Ammon's horn (tissue), 1 donor: ENCODE measurements at places on chromosomes 5 and 9.

DNA sequence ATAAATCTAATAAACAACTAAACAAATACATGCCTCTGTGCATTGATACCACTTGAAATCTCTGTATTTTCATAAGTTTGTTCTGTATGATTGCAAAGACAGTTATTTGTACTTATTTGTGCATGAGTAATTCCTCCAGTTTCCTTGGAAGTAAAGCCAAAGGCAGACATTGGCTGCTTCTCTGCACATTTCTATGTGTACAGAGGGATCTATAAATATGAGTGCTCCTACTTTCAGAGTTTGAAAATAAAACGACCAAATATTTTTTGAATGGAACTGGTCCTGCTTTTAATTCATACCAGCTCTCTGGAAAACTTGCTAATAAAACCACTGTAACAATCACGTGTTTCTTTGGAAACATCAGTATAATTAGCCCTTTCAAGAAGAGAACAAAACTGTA lies 306.5 kb downstream of the MAN2A1 start:
- no peak for DNase-seq

DNA sequence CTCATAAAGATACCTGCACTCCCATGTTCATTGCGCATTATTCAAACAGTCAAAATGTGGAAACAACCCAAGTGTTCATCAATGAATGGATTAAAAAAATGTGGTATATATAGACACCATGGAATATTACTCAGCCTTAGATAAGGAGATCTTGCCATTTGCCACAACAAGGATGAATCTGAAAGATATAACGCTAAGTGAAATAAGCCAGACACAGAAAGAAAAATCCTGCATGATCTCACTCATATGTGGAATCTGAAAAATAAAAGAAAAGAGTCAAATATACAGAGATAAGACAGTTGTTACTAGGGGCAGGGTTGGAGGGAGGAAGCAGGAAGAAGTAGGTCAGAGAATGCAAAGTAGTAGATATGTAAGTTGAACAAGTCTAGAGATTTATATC lies 17.6 kb upstream of the SLIT3 start:
- no peak for DNase-seq

GRCh38 chr9:112731971-112732370 lies 14.1 kb upstream of the INIP start:
- DNase-seq: no peak

GRCh38 chr5:145797336-145797735 lies 37.8 kb downstream of the PRELID2 start:
- DNase-seq: no peak

DNA sequence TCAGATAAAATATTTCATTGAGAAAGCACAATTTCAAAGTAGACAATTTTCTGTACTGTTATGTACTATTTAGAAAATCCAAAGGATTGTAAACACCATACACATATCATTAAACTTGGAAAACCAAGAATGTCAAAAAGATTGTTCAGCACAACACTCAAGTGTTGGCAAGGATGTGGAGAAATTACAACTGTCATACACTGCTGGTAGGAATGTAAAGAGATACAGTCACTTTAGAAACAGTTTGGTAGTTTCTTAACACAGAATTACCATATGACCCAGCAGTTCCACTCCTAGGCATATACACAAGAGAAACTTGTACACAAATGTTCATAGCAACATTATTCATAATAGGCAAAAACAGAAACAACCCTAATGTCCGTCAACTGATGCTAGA lies 71.2 kb downstream of the OR2K2 start:
- DNase-seq: no peak

- DNase-seq: no peak
Measured at GRCh38 chr9:110659891-110660541, 8.6 kb upstream of the MUSK start.

- peak; percentile 72 for DNase-seq
Measured at GRCh38 chr5:179907556-179908324, at the start of gene TBC1D9B. Gene TBC1D9B, minus strand, starts transcription at chr5:179907897. Its CDS starts 76 bp downstream, at chr5:179907821.

GRCh38 chr9:128920381-128921058 lies at the start of gene PHYHD1:
Gene PHYHD1, plus strand, starts transcription at chr9:128920982. Its CDS starts 1,342 bp downstream, at chr9:128922324.
- DNase-seq: peak; percentile 91

- no peak for DNase-seq
Measured at GRCh38 chr9:133512253-133513213, 12.2 kb downstream of the MYMK start.

DNA sequence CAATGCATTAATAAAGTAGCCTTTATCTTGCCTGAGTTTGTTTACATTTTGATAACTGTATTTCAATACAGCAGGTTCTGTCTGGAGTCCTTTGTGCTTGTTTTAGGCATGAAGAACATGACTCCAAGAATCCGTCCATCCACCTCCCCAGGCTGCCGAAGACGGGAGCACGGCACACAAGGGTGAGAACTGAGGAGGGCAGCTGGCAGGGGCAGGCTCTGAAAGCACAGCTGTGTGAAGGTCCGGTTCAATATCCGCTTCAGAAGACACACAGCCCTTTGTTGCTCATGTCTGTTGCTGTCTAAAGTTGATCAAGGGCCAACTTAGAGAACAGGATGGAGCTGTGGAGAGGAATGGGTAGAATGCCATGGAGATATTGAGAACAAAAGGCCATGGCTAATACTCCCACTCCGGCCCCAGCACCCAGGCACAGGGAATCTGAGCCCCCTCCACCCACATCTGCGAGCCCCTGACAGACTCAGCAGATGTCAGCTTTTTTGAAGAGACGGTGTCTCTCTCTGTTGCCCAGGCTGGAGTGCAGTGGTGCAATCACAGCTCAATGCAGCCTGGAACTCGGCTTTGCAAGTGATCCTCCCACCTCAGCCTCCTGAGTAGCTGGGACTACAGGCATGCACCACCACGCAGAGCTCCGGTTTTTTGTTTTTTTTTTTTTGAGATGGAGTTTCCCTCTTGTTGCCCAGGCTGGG lies 58.5 kb upstream of the GNE start:
- DNase-seq: peak; percentile 96

GRCh38 chr9:111438541-111439235 lies 45.5 kb downstream of the ECPAS start:
- DNase-seq: peak; percentile 28
